ENCODE measurements at places on chromosomes 4 and X.

- no peak for DNase-seq
Observed at GRCh38 chr4:10343656-10344055, 113.6 kb downstream of the ZNF518B start.

DNA sequence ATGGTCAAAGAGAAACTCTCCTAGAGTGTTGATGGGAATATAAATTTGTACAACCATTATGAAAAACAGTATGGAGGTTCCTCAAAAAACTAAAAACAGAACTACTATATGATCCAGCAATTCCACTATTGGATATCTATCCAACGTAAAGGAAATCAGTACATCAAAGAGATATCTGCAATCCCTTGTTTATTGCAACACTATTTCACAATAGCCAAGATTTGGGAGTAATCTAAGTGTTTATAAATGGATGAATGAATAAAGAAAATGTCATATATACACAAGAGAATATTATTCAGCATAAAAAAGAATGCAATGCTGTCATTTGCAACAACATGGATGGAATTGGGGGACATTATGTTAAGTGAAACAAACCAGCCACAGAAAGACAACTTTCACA, 1118.1 kb upstream of the PRKX start:
- no peak for DNase-seq

DNA sequence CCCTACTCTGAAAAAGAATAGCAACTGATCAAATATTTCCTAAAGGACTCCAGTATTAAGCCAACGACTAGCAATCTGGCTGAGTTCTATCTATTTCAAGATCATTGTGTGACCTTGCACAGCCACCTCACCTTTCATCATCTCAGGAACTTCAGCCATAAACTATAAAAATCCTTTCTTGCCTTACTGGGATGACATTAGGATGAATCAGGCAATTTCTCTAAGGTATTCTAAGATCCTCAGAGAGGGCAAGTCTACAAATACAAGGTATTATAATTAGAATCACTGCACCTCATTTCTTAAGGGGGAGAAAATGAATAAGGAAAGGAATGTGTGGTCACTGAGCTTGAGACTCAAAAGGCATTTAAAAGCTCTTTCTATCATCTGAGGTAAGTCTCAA, 152.6 kb downstream of the GRIA3 start:
- no peak for DNase-seq

DNA sequence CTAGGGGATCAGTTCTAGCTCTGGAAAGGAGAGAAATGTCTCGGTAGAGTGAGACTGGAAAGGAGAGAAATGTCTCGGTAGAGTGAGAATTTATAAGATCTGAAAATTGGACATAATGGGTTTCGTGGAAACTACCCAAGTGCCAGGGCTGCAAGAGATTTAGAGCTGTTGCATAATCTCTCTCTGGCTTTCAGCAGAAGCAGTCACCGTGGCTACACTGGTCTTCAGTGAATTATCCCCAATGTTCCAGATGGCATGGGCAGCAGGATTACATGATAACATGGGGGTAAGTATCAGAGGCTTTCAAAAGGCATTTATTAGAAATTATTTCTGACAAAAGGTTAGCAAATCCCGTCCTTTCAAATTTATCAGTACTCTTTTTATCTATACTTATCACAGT, 435.5 kb downstream of the NKX6-1 start:
- DNase-seq = no peak

DNA sequence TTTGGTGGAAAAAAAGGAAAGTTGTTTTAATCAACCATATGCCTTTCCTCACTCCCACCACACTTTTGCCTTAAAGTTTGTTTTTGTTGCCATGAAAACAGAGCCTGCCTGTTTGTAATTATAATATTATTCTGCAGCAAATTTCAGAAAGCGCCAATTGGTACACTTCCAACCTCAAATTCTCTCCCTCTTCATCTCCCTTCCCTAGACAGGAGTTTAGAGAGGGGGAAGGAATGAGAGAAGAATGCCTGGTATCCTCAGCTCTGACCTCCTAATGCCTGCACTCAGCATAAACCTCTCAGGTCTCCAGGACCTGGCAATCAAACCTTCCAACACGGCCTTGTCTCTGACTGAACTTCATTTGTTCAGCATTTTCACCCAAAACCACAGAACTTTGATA, 138.4 kb upstream of the HCCS start:
- no peak for DNase-seq

GRCh38 chr4:73776321-73776729, 36.0 kb downstream of the CXCL8 start:
- DNase-seq = no peak

Measured in nephron progenitor cell (in vitro differentiated cells).